ENCODE measurements at places on chromosomes 7 and 10.
A peak's percentile ranks its signal among the peaks of the same experiment; 100 is the strongest.

GRCh38 chr7:139118805-139119485, 9.4 kb upstream of the ZC3HAV1 start:
- DNase-seq, result no peak

DNA sequence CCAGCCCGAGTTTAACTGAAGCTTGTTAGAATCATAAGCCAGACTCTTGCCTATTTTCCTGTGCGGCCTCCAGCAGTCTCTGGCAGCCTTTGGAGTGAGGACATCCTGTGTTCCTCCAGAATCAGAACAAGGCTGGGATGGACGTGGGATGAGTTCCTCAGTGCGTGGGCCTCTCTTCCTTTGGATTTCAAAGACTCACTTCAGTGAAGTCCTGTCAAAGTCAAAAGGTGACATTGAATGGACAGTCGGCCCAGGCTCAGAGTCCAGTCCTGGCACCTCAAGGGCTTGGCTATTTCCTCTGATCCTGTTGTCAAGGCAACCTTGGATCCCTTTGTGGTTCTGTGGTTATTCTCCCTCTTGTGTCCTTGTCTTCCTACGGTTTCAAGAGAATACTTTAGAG, 21.4 kb upstream of the SMC3 start:
- DNase-seq, result no peak

DNA sequence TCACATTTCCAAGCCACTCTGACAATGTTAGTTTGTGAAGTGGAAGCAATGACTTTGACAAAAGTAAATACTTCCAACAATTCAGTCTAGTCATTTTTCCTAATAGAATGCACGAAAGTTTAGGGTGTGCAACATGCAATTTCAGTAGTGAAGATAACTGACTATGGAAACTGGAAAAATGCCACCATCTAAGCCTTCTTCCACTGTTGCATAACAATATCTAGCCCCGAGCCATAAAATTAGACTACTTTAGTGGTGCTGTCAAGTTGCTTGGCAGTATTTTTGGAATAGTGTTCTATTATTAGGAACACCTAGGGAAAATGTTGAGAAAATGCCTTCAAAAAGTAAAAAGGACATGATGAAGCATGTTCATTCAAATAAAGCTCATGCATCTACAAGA, 17.9 kb downstream of the SEMA3A start:
- DNase-seq, result no peak

- DNase-seq, result no peak
Observed at GRCh38 chr7:108423089-108423989, 32.9 kb downstream of the NRCAM start.

- DNase-seq, result no peak
Observed at GRCh38 chr7:66736892-66737291, 3.6 kb upstream of the RABGEF1 start.

GRCh38 chr7:112084520-112084971, 121.7 kb downstream of the DOCK4 start:
- DNase-seq, result no peak

GRCh38 chr7:79951415-79951814, 183.2 kb upstream of the GNAI1 start:
- DNase-seq, result no peak

- DNase-seq, result peak; percentile 89
Observed at GRCh38 chr10:32332299-32332750, 14.6 kb downstream of the EPC1 start.

- DNase-seq, result no peak
Observed at GRCh38 chr10:14084875-14085274, 245.8 kb downstream of the FRMD4A start.

DNA sequence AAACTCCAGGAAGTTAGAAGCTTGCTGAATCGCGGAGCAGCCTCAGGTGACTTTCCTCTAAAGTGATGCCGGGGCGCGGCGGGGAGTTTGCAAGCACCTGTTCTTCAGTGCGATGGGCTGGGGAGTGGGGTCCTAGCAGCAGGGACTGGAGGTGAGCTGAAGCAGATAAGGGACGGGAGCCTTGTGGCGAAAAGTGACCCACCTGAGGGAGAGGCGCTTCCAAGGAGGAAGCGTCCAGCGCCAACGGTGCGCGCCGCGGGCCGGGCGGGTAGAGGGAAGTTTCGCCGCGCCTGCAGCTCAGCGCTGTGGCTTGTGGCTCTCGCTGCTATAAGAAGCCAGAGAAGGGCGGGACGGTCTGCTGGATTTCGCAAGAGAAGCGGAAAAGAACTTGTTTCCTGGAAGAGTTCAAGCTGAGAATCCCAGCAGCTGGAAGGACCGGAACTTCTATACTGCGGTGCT, at the start of gene STEAP4:
STEAP4 (minus strand) TSS at position 305 of the 459 bp plus-strand sequence. CDS start 22,625 bp downstream, outside the sequence.
- DNase-seq, result no peak

GRCh38 chr10:4909118-4909517, 54.1 kb upstream of the AKR1C1 start:
- DNase-seq, result no peak

- DNase-seq, result no peak
Observed at GRCh38 chr7:38127216-38128207, 50.5 kb upstream of the STARD3NL start.

- DNase-seq, result no peak
Observed at GRCh38 chr7:2928613-2929311, 84.7 kb upstream of the GNA12 start.

GRCh38 chr10:91796331-91797047, 1.7 kb upstream of the TNKS2 start:
- peak; percentile 51 for DNase-seq

DNA sequence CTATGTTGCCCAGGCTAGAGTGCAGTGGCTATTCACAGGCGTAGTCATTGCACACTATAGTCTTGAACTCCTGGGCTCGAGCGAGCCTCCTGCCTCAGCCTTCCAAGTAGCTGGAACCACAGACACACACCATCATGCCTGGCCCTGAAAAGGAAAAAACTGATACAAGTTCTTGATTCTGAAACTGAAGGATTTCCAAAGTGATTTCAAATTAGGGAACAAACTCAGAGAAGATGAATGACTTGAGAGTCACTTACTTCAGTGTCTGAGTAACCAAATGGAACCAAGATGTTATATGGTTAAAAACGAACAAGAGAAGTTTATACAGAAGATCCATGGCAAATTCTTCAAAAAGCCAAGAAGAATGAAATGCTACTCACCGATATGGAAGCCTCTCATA, 14.4 kb downstream of the CWF19L1 start:
- no peak for DNase-seq

DNA sequence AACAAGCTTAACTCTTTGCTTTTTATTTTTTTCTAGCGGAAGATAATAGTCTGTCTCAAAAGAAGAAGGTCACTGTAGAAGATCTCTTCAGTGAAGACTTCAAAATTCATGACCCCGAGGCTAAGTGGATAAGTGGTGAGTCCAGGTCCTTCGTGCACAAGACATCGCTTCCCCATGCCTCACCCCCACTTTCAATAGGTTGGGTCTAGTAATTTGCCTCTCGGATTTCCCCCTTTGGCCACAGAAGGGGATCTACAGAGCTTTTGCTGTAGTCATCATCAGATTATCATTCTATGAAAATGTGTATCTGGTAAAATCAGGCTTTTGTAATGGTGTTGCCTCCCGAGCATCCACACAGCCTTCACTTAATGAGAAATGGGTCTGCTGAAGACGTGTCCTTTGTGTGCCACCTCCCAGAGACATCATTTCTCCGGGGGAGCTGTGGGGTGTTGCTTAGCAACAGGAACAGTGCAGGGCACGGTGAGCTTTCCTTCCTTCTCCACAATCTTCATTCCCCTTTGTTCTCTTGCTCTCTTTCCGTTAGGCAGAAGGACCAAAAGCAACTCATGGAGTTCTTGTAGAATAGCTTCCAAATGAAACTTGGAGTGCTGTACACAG, 422.8 kb downstream of the DPP6 start:
- DNase-seq, result no peak

DNA sequence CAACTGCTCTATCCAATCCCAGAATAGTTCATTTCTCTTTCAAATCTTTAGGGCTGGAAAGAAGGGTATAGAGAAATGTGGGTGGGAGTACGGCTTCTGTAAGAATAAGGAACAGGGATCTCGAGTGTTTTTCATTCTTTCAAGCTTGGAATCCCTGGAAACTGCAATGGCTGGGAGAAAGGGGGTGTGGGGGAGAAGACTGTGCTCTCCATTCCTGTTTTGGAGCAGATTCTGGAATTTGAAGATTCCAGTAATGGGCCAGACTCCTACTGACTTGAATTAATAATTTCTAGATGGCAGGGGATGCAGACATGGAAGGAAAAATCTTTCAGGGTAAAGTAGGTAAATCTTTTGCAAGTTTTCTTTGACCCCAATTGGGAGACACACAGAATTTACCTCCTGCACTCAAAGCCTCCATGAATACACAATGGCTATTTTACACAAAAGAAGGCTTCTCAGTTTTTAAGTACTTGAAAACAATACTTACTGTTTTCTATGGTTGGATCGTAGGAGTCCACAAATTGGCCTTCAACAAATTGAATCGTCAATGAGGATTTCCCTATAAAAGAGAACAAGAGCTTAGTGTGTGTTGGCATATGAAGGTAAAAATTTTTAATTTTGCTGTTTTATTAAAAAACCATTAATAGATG, 29.1 kb downstream of the RHEB start:
- no peak for DNase-seq

DNA sequence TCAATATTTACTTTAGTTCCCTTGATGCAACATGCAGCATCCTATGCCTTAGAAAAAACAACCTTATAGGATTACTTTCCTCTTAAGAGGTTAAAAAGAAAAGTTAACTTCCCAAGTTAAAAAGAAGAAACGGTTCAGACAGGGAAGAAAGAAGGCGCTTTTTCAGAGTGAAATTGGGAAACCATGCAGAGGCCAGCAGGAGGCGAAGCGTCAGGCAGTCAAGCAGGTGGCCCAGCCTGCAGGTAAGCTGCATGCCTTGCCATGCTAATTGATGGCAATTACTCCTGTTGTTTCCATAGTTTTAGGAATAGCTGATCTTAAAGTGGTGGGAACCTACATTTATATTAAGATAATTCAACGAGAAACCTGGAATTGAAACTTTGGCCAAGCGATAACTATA, 302.6 kb upstream of the SP4 start:
- DNase-seq, result no peak

- no peak for DNase-seq
Observed at GRCh38 chr7:23120106-23120505, 14.5 kb downstream of the KLHL7 start.

DNA sequence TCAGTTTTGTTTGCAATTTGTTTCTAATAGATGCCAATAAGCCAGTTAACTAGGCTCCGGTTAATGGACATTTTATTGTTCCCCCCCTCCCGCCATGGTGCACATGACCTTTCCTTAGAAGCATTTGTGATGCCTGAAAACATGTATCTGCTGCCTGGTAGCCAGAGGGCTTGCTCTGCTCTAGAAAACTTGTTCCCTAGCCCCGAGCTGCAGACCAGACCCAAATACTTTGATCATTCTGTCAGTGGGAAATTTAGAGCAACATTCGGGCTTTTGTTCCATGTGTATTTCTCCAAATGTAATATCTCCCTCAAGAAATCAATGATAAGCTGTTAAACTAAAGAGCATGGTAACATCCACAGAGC, 104.7 kb downstream of the EVX1 start:
- DNase-seq, result no peak

GRCh38 chr10:69361303-69361614, 55.5 kb downstream of the TACR2 start:
- no peak for DNase-seq

DNA sequence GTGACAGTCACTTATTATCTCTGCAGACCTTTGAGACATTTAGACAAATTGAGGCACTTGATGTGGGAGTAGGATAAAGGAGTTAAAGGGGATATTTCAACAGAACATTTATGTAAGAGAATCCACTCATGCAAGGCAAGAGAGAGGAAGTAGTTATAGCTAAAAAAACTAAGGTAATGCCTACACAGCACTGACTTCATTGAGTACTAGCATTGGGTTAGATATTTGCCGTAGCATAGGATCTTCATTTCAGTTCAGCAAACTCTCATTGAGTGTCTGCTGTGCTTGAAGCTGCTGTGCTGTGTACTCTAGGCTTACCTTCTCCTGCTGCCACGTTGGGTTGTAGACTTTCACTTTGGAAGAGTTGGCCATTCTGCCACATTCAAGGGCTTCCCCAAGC, 10.5 kb upstream of the ENTPD1 start:
- no peak for DNase-seq

- no peak for DNase-seq
Observed at GRCh38 chr7:105461518-105461917, 60.6 kb downstream of the PUS7 start.

- DNase-seq, result no peak
Observed at GRCh38 chr7:94174956-94175355, 170.8 kb upstream of the BET1 start.

- no peak for DNase-seq
Observed at GRCh38 chr10:67618116-67618515, 77.9 kb downstream of the CTNNA3 start.

DNA sequence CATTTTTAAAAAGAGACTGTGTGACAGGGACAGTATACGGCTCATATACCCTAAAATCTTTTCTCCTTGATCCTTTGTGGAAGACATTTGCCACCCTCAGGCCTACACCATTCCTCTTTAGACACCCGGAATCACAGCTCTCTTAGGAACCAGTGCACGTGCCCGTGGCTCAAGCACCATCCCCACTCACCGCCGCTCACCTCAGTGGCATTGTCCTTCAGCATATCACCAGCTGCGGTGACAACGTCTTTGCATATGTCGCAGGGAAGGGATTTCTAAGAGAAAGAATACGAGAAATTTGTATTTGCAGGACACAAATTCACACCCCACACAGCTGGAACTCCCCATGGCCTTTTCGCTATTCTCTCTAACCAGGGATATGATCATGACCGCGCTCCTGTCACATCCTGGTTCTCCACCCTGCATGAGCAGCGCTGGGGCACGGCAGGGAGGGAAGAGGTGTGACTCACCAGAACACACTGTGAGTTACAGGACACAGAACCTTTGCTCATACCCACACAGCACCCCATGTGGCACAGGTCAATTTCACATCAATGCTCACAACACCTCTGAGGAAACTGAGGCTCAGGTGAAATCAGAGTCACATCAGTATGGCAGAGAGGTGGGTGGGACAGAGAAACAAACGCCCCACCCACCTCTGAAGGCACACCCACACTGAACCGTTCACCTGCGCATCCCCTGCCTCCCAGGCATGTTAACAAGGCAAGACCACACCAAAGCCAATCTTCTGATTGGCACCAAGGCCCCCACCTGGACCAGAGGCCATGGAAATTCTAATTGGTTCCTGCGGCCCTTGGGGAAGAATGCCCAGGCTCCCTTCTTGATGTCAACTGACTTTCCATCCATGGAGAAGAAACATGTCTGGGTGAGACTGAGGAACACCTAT, 19.2 kb downstream of the PSAP start:
- DNase-seq, result no peak

DNA sequence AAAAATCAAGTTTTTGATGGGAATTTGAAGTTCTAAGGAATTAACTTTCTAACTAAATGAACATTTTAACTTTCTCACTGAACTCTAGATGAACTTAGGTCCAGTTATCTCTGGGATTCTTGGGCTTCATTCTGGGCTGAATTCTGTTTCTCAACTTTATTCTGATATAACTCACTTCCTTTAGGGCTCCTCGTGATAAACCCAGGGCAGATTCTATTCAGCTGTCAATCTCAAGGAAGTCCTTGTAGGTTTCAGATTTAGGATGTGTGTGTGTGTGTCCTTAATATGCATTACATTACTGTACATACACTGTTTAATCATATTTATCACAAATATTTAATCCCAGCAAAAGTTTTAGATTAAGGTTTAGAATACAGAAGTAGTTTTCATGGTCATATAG, 344.3 kb downstream of the GATA3 start:
- DNase-seq, result no peak

- DNase-seq, result no peak
Observed at GRCh38 chr10:62666275-62666674, 138.2 kb upstream of the ADO start.

GRCh38 chr7:15005672-15006071, 103.1 kb upstream of the DGKB start:
- no peak for DNase-seq
